ENCODE measurements at places on chromosomes 5 and 9. TPM values are rescaled to one million over a fixed set of nuclear protein-coding genes. Genes with fewer than 3 reads are reported as not detected.

DNA sequence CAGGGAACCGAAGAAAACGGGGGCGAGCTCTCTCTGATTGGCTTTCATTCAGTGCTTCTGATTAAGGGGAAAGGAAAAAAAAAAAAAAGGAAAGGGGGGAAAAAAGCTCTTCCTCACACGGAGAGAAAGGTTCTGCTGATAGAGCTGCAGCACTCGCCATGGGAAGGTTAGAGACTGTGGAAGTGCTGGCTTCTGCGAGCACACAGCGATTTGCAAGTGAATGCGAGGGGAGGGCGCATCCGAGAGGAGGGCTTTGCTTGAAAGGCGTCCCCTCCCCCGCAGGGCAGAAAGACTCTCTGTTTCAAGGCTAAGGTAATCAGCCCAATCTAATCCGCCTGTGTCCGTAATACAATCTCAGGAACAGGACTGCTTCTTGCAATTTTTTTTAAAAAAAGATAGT lies at the start of gene CDH10:
Gene CDH10 (minus strand): TSS at position 218 of the 400 bp plus-strand sequence. CDS start 51,488 bp downstream, outside the sequence.
- DNase-seq, result no peak

DNA sequence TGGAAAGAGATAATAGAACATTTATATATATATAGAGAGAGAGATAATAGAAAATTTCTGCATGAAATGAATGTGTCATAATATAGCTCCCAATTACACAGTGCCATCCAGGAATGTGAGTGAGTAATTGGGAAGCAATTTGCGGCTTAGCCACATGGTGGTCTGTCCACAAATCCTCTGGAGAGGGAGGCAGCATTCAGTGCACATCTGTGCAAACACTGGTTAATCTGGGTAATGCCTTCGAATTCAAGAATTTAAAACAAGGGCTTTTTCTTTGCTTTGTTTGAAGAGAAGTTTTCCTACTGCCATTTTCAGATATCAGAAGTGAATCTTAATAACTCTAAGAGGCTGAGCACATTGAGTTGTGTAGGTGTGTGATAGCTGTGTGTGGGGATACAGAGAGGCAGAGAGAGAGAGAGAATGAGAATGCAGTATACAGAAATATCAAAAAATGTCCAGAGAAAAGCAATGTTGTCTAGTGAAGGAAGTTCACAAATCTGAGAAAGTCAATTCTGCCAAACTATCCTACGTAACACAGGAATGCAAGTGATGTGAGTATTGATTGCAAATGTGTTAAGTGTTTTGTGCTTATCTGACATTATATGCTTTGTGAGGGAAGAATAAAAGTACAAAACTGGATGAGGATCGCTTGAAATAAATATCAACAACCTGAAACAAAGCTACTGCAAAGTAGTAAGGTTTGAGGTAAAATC lies 134.6 kb downstream of the EDIL3 start:
- no peak for DNase-seq

- DNase-seq, result no peak
These were observed 211.0 kb downstream of the ADCY2 start for GRCh38 chr5:7606840-7607465.

- no peak for DNase-seq
These were observed 248.0 kb downstream of the NTRK2 start for GRCh38 chr9:84917366-84918070.

- no peak for DNase-seq
These were observed 12.5 kb upstream of the SHB start for GRCh38 chr9:38081356-38082108.

DNA sequence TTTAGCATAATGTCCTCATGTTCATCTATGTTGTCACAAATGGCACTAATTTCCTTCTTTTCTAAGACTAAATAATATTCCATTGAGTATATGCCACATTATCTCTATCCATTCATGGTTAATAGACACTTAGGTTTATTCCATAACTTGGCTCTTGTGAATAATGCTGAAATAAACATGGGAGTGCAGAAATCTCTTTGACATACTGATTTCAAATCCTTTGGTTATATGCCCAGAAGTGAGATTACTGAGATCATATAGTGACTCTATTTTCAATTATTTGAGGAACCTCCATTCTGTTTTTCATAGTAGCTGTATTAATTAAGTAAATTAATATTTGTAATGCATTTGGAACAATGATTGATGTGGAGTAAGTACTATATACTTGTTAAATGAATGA lies 13.0 kb downstream of the SMIM3 start:
- no peak for DNase-seq

GRCh38 chr5:150058480-150059126 lies 27.8 kb downstream of the CSF1R start:
- no peak for DNase-seq

GRCh38 chr5:36459176-36460135 lies 146.9 kb upstream of the SLC1A3 start:
- DNase-seq, result no peak

GRCh38 chr5:171499611-171500010 lies 80.2 kb downstream of the FGF18 start:
- DNase-seq, result no peak

DNA sequence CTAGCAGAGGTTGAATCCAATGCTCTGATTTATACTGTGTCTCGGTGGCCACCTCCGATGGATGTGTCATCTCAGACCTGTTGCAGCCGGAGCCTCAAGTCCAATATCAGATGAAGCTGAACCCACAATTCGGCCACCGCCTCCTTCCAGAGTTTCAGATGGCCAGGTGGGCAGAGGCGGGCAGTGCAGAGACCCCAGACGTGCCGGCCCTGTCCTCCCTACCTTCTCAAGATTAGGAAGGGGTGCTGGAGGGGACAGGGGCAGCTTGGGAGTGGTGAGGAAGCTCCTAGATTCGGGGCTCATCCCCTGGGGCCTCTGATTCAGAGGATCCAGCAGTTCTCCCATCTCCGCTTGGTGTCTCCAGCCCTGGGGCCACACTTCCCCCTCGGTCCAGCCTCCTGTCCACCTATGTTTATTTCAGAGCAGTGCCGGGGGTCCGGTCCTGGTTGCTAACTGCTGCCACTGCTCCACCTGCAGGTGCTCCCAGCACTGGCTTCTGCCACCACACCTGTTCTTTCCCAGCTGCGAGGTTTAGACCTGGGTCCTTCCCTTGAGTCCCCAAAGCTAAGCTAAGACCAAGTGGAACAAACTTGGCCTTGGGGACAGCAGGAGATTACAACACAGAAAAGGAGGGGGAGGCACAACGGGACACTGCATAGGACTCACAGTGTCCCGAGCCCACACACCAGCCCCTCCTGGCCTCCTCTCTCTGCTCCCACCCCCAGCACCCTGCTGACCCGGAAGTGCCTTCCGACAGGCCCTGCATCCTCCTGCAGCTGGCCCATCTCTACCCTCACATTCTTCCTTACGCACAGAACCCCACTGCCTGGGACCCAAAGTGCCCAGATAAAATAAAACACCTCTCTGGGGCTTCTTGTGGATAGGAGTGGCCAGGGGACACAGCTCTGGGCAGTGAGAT lies 81.6 kb downstream of the NTNG2 start:
- no peak for DNase-seq

- no peak for DNase-seq
These were observed 498.1 kb upstream of the TNC start for GRCh38 chr9:115615821-115616665.

DNA sequence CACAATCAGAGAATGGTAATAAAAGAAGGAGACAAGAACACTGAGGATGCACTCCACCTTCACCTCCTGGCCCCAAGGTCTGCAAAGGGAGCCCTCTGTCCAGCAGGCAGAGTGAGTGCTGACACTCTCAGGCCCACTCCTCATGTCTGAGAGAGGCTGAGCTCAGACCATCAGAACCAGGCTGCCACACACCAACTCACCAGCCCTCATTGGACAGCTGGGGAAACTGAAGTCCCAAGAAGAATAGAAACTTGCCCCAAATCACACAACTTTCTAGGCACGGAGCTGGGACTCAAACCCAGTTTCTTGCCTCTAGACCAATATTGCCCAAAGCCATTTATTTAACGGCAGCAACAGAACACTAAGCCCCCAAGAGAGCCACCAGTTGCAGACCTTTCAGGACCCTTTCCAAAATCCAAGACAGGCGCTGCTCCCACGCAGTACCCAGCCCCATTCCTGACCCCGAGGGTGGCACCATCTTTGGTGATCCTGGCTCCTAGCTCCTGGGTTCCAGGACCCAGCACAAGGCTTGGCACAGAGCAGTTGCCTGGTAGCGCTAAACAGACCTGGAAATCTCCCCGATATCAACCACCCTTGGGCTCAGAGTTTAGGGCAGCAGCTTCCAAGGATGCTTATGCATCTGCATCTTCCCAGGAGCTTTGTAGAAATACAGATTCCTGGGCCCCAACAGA lies 192.4 kb downstream of the GABBR2 start:
- DNase-seq, result no peak

DNA sequence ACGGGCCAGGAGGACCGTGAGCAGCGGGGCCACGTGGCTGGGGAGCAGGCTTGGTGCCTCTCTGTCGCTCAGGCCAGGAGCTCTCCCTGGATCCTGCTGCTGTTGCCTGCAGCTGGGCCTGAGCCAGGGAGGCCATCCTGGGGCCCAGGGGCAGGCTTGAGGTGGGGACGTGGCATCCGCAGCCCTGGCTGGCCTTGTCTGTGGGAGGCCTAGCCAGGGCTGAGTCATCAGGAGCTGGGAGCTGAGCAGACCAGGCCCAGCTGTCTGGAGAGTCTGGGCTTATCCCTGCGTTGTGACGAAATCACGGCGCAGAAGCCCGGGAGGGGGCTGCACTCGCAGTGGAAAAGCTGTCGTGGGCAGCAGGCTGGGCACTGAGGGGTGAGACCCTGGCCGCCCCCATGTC lies 138.8 kb upstream of the COL5A1 start:
- DNase-seq, result no peak

GRCh38 chr9:79289856-79290255 lies 281.9 kb upstream of the TLE4 start:
- no peak for DNase-seq

GRCh38 chr5:178602752-178603151 lies 12.6 kb upstream of the COL23A1 start:
- no peak for DNase-seq

GRCh38 chr5:129977810-129978209 lies 73.5 kb downstream of the CHSY3 start:
- no peak for DNase-seq

DNA sequence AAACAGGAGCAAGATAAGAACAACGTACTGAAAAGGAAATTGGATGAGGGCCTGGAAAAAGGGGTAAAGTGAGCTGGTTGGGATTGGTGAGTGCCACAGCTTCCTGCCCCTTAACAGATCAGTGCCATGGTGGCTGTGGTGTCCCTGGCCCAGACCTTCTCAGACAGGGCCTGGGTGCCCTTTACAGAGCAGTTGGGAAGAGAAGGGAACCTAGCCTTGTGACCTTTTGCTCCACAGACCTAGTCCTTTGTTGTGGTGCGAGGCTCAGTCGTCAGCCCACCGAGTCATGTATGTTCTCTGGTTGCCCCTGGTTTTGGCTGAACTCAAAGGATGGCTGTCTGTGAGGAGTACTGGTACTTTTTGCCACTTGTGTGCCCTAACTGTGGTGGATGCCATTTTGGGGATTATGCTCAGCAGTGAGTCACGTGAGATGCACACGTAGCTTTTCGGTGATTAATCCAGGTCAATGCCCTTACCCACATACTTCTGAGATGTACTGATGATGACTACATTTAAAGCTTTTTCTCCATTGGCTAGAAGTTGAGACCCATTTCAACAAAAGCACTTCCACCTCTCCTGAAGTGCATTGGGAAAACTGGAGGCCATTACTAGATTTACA lies 48.4 kb downstream of the EXOSC2 start:
- peak; percentile 61 for DNase-seq

GRCh38 chr5:14757850-14758249 lies 93.3 kb downstream of the OTULIN start:
- no peak for DNase-seq

GRCh38 chr5:83711982-83712601 lies 8.6 kb downstream of the HAPLN1 start:
- DNase-seq, result no peak

The BARHL1 gene
- total RNA-seq, result not detected

The EXOSC2 gene
- total RNA-seq, result 68.8 TPM

The FOXD4 gene
- total RNA-seq, result not detected

The TAF11L12 gene
- total RNA-seq, result not detected

The SH2D3C gene
- 39.5 TPM for total RNA-seq

The CDC20B gene
- total RNA-seq, result not detected

Measured in activated naive CD4-positive, alpha-beta T cell treated with anti-CD3 and anti-CD28 coated beads, Interleukin-2, amount 50 U/mL, for 72 hours (primary cell).